ENCODE measurements at places on chromosomes 16 and 17. TPM values are rescaled to one million over a fixed set of nuclear protein-coding genes. Genes with fewer than 3 reads are reported as not detected.
A peak's percentile ranks its signal among the peaks of the same experiment; 100 is the strongest.

GRCh38 chr16:27492588-27492979 lies 57.1 kb downstream of the GTF3C1 start:
- no peaks in the 10 kb centered on the region for H3K4me1 ChIP-seq
- no peak overlapping the region for H3K4me3 ChIP-seq
- peaks cover 35% of the 10 kb centered on the region for H3K36me3 ChIP-seq
- H3K27me3 ChIP-seq: no peaks in the 10 kb centered on the region
- peak overlapping the region; percentile 54 for H3K27ac ChIP-seq
- DNase-seq: no peak

The CLEC19A gene
- not detected for total RNA-seq

DNA sequence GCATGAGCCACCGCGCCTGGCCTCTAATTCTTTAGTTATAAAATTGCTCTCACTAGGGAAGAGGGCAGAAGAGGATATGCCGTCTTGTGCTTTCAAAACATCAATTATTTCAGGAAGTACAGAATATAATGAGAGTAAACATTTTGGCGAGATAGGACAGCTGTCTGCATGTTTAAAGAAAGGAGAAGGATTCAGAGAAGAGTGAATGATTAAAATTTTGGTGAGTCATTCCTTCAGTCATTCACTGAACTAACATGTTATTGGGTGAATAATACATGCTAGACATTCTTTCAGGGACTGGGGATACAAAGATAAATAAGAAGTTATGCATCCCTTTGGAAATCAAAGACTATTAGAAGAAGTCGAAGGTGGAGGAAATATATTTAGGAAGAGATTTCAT lies 590.3 kb upstream of the GOT2 start:
- no peak overlapping the region for H3K4me3 ChIP-seq
- no peaks in the 10 kb centered on the region for H3K27me3 ChIP-seq
- no peaks in the 10 kb centered on the region for H3K4me1 ChIP-seq
- no peaks in the 10 kb centered on the region for H3K36me3 ChIP-seq

- peaks cover 21% of the 10 kb centered on the region for H3K36me3 ChIP-seq
- no peak for DNase-seq
- H3K4me1 ChIP-seq: peaks cover 21% of the 10 kb centered on the region
- H3K4me3 ChIP-seq: no peak overlapping the region
Measured at GRCh38 chr16:85651629-85652430, 36.9 kb downstream of the GINS2 start.

The ANKFN1 gene
- 9.4 TPM for total RNA-seq

DNA sequence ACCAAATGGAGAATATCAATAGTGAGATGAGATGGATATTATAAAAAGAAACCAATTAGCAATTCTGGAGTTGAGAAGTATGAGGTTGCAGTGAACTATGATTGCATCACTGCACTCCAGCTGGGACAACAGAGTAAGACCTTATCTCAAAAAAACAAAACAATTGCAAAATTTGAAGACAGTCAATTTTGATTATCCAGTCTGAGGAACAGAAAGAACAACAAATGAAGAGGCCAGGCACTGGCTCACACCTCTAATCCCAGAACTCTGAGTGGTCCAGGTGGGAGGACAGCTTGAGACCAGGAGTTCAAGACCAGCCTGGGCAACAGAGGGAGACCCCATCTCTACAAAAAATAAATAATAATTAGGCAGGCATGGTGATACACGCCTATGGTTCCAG lies 35.0 kb downstream of the USP32 start:
- no peaks in the 10 kb centered on the region for H3K27me3 ChIP-seq
- no peaks in the 10 kb centered on the region for H3K36me3 ChIP-seq
- no peak overlapping the region for H3K4me3 ChIP-seq
- no peak overlapping the region for H3K27ac ChIP-seq
- peaks cover 19% of the 10 kb centered on the region for H3K4me1 ChIP-seq
- DNase-seq: no peak

DNA sequence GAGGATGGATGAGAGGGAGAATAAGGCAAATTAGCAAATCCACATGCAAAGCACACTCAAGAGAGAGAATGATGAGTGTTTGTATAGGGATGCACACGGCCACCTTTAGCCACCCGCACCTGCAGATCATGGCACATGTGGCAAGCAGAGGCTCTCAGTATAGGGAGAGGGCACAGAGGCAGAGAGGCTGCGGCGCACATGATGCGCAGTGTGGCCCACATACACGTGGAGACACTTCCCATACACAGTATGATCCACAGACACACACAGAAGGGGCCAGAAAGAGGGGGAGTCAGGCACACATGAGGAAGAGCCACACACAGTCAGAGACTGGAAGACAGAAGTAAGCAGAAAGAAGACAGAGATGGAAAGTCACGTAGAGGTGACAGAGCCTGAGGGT lies 6.5 kb upstream of the CHD3 start:
- H3K27ac ChIP-seq: peak overlapping the region; percentile 7
- H3K27me3 ChIP-seq: no peaks in the 10 kb centered on the region
- no peak for DNase-seq
- H3K4me1 ChIP-seq: peaks cover 29% of the 10 kb centered on the region
- no peak overlapping the region for H3K4me3 ChIP-seq

The TBC1D3E gene
- total RNA-seq: not detected

DNA sequence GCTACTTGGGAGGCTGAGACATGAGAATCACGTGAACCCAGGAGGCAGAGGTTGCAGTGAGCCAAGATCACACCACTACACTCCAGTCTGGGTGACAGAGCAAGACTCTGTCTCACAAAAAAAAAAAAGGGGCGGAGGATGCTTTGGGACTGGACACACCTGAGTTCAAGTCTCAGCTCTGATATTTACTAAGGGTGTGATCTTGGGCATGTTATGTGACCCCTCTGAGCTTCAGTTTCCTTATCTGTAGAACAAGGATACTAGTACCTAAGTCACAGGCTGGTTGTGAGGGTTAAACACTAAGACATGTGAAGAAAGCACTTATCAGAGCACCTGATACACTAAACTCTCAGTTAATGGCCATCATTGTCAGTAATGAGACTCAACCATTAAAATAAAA lies 25.9 kb downstream of the HOXB1 start:
- H3K27me3 ChIP-seq: no peaks in the 10 kb centered on the region
- H3K4me3 ChIP-seq: no peak overlapping the region
- H3K27ac ChIP-seq: no peak overlapping the region

All from upper lobe of left lung (tissue), 6 donors.